ENCODE measurements at places on chromosomes 16 and 17.

- DNase-seq = no peak
Observed at GRCh38 chr17:21194703-21195102, 19.3 kb downstream of the TMEM11 start.

DNA sequence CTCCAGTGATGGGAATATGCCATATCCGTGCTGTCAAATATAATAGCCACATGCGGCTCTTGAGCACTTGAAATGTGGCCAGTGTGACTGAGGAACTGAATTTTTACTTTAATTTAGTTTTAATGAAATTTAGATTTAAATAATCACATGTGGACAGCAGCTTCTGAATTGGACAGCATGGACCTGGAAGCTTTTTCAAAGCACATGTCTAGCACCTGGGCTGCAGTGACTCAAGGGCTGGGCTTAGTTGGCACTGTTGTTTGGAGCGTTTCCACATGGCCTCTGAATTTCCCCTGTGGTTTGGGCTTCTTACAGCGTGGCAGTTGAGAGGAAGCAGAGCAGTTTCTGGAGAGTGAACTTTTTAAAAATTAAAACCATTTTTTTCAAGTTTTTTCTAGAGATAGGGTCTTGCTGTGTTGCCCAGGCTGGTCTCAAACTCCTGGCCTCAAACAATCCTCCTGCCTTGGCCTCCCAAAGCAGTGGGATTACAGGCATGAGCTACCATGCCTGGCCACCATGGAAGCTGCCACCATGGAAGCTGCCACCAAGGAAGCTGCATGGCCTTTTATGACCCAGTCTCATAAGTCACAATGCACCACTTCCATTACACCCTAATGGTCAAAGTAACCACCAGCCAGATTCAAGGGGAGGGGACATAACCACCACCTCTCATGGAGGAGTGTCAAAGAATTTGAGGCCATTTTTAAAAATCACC is 6.7 kb upstream of the TOB1 start:
- no peak for DNase-seq

- no peak for DNase-seq
Observed at GRCh38 chr17:82149401-82150099, 51.5 kb upstream of the FASN start.

DNA sequence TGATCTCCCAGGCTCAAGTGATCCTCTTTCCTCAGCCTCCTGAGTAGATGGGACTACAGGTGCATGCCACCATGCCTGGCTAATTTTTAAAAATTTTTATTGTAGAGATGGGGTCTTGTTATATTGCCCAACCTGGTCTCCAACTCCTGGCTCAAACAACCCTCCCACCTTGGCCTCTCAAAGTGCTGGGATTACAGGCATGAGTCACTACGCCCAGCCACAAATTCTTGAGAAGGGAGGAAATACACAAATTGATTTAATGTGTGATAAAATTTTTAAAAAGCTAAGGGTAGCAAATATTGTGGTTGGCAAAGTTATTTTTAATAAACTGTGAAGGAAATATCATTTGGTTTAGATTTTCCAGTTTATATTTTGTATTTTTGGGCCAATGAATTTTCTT is 9.6 kb downstream of the ITGAD start:
- DNase-seq = no peak

DNA sequence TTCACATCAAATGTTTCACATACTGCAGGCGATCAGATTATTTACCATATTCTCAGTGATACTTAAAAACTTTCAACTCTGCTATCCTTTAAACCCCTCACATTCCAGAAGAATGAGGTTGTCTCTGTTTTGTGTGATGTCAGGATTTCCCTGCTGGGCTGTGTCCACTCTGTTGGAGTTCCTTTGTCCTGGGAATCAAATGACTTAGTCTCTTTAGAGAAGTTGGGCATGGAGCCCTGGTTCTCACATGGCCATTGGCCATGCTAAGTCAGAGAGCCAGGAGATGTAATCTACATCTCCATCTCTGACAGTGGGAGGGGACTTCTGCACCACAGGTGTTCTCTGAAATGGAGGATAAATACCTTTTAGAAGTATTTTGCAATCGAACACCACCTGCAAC is 205.1 kb upstream of the MAF start:
- no peak for DNase-seq

DNA sequence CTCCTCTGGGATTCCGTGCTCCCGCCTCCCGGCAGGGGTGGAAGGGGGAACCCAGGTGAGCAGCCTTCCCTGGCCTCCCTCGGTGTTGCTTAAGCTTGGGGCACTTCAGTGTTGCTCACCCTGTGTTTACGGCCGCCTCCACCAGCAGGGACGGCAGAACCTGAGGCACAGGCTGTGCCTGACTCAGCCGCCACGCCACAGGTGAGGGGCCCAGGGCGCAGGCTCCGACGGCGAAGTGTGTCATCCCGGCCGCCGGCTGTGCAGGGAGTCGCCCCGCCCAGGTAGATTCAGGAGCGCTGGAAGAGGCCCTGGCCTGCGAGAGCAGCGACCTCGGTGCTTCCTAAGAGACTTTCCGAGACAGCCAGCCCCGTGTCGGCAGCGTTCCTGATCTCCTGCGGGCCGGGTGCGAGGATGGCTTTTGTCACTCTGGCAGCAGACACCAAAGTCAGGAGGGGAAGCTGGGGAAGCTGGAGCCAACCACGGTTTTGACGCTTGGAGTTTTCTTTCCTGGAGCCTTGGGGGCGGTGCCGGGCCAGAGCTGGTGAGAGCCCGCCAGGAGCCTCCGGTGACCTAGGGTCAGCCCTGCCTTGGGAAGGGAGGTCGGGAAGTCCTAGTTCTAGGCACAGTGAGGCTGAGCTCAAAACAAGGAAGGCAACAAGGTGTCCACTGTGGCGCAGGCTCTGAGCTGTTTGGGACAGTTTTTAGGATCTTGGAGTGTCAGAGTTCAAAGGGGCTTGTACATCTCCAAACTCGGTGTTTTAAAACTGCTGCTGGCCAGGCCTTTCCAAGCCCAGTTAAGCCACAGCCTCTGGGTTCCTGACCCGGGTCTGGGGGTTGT is 2.1 kb downstream of the GSE1 start:
- no peak for DNase-seq

DNA sequence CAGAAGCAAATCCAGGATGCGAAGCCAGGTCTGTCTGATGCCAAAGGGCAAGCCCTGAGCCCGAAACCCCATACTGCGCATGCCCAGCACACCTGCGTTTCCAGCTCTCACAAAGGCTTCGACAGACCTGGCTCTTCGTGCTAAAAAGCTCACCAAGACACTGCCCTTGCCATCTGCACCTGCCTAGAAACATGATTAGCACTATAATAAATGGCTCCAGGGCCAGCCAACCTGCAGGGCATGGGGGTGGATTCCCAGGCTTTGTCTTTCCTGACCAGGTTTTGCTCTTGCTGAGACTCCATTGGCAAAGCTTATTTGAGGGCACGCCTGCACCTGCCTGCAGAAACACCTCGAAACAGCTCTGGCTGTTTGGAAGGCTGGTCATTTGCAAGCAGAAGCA is 14.4 kb upstream of the PLD6 start:
- no peak for DNase-seq

- DNase-seq = no peak
Observed at GRCh38 chr17:32120141-32120540, 22.2 kb upstream of the RHOT1 start.

- DNase-seq = no peak
Observed at GRCh38 chr17:56125830-56126819, 27.1 kb upstream of the ANKFN1 start.

DNA sequence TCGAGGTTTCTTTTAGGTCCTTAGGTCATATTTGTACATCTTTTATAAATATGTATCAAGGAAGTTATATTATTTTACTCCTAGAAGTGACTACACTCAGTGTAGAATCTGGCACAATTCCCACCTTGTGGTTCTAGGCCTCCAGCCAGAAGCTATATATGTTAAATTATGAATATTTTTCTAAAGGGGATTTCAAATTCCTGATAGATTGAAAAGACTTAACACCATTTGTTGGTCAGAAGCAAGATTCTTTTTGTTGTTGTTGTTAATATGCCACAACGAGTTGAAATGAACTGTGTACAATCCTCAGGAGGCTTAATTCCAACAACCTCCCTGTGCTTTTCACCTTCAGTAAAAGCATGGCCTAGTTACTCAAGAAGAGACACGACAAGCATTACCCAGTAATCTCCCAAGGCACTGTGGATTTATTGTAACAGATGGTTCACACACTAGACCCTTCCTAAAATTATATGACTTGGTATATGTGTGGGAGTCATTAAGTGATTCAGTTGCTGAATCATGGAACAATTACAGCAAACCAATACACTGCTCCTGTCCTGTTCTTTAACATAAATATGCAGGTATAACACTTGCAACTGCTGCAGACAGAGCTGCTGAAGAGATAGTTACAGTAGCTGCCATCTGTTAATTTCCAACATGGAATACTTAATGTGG is 964.4 kb upstream of the GOT2 start:
- no peak for DNase-seq

Measured in NCI-H2227 treated with DMSO at 0.1 percent for 48 hours (cell line).